M059J (cell line): ENCODE measurements at places on chromosomes 6 and 20.
A peak's percentile ranks its signal among the peaks of the same experiment; 100 is the strongest.

- DNase-seq: peak; percentile 14
These were observed 46.2 kb upstream of the SDHAF4 start for GRCh38 chr6:70520575-70520974.

DNA sequence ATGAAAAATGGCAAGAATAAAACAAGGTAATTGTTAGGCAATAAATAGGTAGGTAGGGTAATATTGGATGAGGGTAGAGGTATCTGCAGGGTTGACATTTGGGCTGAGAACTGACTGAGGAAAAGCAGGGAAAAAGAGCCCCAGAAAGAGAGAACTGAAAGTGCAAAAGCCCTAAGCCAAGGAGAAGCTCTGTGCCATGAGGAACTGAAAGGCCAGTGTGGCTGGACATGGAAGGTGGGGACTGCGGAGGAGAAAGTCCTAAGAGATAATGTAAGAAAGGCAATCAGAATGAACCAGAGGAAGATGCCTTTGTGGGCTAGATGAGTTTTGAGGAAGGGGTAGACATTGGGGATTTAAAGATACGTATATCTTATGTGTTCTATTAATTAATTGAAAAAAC lies 9.9 kb upstream of the HIVEP2 start:
- no peak for DNase-seq

DNA sequence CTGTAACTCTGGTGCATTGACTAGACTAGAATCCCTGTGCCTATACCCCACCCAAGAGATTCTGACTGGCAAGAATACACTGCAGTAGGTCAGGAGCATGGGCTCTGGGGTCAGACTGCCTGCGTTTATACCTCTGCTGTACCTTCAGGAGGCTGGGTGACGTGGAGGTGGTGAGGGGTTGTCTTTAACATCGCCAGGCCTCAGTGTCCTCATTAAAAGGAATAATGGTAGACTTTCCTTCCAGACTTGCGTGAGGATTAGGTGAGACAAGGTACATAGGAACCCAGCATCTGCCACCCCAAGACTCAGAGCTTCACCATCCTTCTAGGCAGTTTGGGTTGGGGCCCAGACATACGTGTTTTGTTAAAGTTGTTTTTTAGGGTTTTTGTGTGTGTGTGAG lies 44.3 kb downstream of the TM9SF4 start:
- DNase-seq: no peak

DNA sequence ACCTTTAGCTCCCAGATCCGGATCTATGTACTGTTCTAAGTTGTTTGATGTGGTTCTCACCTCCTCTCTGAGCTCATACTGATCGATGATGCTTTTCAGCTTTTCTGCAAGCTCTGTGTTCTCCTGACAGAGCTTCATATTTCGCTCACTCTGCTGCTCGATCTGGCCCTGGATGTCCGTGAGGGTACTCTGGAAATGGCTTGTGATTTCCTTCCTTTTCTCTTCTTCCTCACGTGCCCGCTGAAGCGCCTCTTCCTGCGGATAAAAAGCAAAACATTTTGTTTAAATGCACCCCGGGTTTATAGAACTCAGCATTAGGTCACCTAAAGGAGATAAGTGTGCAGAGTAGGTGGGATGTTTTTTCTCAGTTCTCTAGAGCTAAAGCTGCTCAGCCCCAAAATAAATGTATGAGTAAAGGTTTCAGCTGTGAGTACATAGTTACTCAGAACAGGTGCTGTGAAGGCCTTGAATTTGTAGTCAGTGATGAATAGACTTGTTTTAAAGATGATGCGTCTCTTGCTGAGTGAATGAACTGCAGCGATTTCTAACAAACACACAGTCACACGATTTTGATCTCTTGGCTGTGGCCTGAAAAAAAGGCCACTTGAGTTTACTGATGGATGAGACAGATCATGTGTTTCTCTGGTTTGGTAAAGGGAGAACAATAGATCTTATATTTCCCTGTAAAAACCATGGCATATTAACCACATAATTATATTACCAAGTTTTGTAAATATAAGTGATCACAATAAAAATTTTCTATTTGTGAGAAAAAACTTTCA lies 29.1 kb downstream of the TXLNB start:
- DNase-seq: no peak

DNA sequence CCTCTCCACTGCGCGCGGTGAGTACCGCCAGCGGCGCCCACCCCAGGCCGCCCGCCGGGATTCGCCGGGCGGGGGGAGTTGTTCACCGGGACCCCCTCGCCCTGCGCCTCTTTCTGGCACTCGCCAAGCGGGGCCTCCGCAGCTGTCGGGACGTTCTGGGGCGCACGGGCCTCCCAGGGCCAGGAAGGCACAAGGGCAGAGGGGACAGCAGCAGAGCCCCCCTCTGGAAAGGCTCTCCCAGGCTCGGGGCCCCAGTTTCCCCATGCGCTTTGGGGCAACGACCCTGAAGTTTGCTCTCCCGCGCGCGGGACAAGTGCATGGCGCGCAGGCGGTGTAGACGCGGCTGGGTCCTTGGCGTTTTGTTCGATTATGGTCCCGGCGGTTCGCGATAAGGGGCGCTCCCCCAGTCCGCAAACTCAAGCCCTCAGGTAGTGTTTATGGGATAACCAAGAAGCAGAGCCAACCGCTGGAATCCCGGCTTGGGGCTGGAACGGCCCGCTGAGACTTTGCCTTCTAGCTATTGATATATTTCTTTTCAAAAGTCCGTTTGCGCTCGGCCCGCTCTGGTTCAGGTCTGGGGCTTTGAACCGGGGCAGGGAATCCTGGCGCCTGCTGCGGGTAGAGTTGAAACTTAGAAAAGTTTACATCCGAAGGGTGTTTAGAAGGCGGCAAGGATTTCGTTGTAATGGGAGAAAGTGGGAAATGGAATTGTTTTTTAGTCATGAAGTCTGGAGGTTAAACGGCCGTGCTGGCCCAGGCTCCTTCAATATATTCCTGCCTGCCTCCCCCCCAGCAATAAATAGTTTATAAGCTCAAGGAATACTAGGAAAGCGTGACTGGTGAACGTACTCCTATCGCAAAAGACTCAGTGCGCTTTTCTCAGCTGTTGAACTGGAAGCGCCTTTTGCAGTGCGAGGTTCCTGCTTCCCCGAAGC lies 595 bp downstream of the EYA2 start:
- peak; percentile 32 for DNase-seq

DNA sequence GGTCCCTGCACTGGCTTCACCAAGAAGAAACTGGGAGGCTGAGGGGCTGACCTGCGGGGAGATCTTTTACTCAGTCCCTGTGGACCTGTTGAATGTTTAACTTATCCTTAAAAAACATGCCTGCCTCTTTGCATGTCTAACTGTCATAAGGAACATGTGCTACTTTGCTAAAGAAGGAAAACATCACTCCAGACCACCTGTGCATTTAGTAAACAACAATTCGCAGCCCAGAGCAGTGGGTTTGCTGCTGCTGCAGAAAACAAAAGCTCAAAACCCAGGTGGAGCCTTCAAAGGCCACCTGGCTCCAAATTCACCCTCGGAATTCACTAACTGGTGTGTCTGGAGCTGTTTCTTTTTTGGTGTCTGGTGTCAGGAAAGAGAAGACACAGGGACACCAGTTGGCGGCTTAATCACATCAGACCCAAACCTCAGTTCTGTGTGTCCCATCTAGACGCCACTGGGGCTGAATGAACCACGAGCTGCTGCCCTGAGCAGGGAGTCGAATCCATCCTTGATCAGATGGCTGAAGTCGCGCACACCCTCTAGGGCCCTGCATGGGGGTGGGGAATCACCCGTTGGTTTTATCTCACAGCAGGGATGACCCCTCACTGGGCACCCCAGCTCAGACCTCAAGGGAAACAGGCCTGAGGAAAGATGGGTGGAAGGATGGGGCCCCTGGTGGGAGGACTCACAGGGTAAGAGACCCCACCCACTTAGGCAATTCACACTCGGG lies 344.3 kb downstream of the PREX1 start:
- DNase-seq: no peak
